T follicular helper cell (primary cell): ENCODE measurements at places on chromosomes 4 and X.

GRCh38 chrX:24360272-24360671 lies at the start of gene SUPT20HL1:
Gene SUPT20HL1, plus strand, starts transcription at chrX:24360639. Its CDS starts 2,122 bp downstream, at chrX:24362761.
- no peak for DNase-seq

GRCh38 chrX:10769195-10769594 lies 148.8 kb upstream of the MID1 start:
- DNase-seq = no peak

GRCh38 chr4:118102195-118102594 lies 67.9 kb downstream of the NDST3 start:
- no peak for DNase-seq

DNA sequence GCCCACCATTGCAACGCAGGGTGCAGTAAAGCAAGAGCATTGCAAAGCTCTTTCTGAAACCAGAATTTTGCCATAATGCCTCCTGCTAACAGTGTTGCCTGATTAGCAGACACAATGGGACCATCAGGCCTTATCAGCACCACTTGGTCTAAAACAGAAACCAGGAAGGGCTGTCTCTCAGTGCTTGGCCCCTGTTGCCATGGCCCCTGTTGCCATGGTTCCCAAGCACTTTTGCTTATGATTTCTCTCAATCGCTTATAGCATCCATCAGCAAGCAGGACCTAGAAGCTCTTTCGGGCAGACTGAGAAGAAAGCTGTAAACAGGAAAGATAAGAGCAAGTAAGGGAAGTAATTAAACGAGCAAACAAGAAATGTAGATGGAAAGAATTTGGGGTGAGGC lies 36.8 kb downstream of the RTL5 start:
- peak; percentile 63 for DNase-seq

GRCh38 chrX:48493890-48494364 lies 14.9 kb upstream of the PORCN start:
- DNase-seq = no peak

- no peak for DNase-seq
Measured at GRCh38 chr4:84669201-84669600, 86.3 kb downstream of the CDS1 start.

GRCh38 chr4:162985131-162985530 lies 181.6 kb downstream of the NAF1 start:
- no peak for DNase-seq

GRCh38 chrX:40098264-40099054 lies 701 bp upstream of the BCOR start:
- peak; percentile 40 for DNase-seq

DNA sequence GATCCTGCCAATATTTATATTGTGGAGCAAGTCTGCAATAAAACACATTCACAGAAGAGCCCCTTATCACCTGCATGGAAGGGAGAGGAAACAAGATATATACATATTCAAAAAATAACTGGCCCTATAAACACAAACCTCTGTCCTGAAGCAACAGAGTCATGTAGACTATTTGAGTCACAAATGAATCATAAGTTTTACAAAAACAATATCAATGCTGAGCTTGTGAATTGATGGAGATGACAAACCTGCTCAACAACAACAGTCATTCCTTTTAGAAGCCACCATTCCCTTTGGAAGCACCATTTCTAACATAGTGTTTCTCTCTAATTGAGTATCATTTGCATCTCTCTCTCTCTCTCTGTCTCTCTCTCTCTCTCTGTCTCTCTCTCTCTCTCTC lies 313.9 kb downstream of the MID1IP1 start:
- DNase-seq = no peak

- DNase-seq = no peak
Measured at GRCh38 chr4:114318309-114318708, 280.3 kb upstream of the UGT8 start.

- no peak for DNase-seq
Measured at GRCh38 chr4:70632028-70632427, 3.5 kb downstream of the ENAM start.
